ENCODE measurements at places on chromosomes 13 and 19.

GRCh38 chr13:31007417-31007816, 75.0 kb downstream of the TEX26 start:
- DNase-seq, result no peak

- peak; percentile 67 for DNase-seq
These were observed 781 bp downstream of the QPCTL start for GRCh38 chr19:45693106-45693788.

GRCh38 chr13:75309981-75310580, 171.9 kb downstream of the TBC1D4 start:
- no peak for DNase-seq

GRCh38 chr13:29564373-29564772, 31.1 kb downstream of the SLC7A1 start:
- no peak for DNase-seq

GRCh38 chr13:57311009-57311586, 144.1 kb downstream of the PRR20E start:
- no peak for DNase-seq

DNA sequence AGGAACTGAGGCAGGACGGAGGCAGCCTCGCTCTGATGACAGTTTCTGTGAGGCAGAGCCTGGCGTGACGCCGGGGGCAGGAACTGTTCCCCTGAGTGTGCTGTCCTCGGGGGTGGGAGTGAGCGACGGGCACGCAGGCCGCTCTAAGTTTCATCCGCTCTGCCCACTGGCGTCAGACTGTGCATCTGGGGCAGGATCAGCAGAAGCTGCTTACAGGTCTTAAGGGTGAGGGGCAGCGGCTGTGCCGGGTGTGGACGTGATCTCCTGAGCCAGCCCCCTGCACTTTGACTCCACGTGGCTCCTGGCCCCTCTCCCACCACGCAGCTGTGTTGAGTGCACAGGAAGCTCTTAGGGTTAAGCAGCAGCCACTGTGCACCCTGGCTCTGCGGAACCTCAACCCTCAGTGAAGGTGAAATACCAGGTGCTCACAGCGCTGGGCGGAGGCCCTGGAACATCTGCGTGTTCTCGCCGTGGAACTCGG, 1.5 kb downstream of the GRK1 start:
- no peak for DNase-seq

Measured in GM12892 (cell line).